ENCODE measurements at places on chromosomes 12 and 14.

GRCh38 chr14:61493239-61493638, 171.9 kb downstream of the PRKCH start:
- DNase-seq, result peak; percentile 54

DNA sequence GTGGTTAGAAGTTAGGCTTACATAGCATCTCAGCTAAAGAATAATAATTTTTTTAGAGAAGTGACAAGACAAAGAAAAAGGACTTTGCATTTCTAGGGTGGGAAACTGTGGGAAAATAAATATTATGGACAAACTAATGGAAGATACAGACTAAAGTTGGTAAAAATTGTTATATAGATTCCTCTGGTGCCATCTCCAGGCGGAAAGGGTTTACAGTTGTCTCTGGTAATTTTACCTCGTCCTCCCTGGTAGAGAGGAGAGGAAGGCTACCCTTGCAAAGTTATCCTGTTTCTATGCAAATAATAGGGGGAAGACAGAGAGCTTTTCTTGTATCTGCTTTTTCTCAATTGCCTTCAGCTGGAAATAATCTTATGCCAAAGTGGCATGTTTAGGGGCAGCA, 5.2 kb downstream of the OR11G2 start:
- no peak for DNase-seq

DNA sequence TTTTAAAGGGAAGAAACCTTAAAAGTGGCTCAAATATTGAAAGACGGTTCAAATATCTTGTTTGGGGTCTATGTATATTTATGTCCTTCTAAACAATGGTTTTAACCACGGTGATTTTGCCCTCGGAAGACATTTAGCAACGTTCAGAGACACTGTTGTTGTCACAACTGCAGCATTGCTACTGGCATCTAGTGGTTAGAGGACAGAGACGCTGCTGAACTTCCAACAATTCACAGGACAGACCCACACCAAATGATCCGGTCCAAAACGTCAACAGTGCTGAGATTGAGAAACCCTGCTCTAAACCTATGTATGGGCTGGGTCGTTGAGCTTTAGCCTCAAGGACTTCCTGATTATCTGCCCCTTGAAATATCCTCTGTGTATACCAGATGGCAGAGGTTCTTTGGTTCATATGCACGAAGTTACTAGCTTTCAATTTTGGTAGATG, 1.7 kb downstream of the ANGEL1 start:
- DNase-seq, result no peak

- no peak for DNase-seq
Observed at GRCh38 chr14:64298773-64299172, 4.6 kb upstream of the ESR2 start.

DNA sequence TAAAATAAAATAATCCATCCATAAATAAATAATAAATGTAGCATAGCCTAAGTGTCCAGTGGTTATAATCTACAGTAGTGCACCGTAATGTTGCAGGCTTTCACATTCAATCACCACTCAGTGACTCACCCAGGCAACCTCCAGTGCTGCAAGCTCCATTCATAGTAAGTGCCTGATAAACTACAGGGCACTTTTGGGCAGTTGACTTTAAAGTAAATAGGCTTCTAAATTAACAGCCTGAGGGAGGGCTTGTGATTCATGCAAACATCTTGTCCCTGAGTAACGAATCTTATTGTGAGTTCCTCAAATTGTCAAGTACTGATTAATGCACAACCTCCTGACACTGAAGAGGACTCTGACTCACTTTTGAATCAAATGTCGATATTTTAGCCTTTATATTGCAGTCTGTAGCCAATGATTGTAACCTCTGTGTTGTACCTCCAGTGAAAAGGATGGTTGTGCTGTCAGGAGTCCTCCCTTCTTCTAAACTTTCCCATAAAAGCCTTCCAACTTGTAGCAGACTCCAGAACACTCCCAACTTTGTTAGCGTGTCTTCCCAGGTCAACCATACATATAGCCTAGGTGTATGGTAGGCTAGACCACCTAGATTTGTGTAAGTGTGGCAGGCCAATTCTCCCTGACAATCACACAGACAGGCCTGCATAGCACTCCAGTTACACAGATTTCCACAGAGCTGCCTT, 55.0 kb upstream of the BICD1 start:
- peak; percentile 59 for DNase-seq

GRCh38 chr14:101628471-101628966, 67.2 kb downstream of the DIO3 start:
- peak; percentile 19 for DNase-seq

DNA sequence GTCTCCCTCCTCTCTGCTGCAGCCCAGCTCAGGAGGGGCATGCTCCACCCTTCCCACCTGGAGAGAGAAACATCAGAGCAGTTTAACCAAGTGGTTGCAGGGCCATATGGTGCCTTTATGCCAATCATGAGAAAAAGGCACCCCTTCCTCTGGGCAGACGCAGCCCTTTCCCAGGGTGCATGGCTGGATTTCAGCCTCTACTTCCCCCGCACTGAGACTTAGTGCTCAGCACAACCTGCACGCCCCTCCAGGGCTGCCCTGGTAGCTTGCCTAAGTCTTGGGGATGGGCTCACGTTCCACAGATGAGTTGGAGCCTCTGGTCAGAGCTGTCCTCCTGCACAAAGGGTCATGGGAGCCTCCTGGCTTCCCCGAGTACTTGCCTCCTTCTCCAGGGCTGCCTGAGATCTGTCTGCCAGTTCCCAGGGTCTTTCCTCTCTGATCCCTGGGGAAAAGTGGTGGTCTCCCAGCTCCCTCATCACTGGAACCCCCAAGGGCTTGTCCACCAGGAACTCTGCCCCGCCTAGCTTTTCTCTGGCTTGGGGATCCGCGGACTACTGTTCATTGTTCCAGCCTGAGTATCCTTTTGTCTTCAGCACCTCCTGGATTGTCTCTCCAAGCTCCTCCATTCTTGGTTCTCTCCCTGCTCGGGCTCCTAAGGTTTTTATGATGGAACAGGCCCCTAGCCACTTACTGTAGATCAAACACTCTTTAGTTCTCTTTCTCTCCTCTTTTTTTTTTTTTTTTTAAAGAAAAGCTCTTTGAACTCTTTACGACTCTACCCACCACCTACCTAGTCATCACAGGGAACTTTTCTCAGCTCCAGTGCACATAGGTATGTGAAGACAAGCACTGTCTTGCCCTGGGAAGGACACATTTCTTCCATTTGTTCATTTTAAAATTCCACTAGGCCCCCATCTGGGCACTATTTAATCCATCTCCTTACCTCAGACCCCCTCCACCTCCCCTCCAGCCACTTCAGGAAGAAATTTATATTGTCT, 6.1 kb upstream of the KRT74 start:
- no peak for DNase-seq

DNA sequence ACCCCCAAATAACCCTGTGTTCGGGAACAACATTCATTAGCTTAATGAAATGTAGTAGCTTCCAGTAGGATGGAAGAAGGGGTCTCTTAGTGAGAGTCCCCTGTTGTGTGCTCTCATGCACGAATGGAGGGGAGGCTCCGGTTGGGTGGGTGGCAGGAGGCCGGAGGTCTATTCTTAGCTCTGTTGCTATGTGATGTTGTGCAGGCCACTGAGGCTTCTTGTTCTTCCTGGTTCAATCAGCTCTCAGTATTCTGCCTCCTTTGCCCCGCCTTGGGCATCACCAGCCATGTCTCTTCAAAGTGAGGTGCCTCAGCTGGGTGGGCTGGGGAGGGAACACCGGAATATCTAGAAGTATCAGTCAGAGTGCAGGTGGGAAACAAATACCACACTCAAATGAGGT, 50.8 kb downstream of the KCNA1 start:
- DNase-seq, result no peak

DNA sequence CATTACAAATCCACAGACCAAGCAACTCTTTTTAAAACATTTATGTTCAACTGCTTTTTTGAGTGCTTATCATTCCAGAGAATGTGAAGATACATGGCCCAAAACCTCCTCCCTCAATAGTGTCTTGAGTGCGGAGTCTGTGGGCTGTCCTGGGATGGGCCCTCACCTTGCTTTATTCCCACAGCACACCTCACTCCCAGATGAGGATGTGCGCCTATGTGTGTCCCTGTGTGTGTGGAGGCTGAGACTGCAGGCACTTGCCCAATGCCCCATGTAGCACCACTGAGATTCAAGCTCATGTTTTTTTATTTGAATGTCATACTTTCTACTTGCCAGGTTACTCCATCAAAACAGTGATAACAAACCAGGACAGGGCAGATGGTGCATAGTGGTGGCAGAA, 291.7 kb downstream of the CACNA1C start:
- no peak for DNase-seq

DNA sequence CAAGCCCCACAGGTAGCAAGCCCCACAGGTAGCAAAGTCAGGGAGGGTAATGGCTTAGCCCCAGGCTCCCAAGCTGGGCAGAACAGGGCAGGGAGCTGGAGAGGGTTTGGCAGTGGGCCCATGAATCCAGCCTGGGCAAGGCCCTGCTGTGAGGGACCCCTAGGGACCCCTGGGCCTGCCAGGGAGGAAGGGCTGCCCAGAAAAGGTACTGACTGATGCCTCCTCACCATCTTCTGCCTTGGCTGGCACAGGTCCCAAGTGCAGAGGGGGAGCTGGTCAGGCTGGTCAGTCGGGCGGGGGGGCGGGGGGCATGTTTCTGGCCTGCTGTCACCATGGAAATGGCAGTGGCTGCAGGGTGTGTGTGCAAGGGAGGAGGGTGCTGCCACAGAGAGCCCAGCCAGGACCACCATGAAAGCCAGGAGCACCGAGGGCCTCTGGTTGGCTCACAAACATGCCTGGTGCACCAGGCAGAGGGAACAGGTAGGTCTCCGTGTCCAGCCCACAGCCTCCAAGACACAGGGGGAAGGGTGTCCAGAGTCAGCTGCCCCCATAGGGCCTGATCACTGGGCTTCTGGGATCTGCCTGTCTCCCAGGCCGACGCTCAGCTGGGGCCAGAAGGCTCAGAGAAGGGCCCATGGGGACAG, 1.5 kb upstream of the CRIP2 start:
- DNase-seq, result no peak

- no peak for DNase-seq
Observed at GRCh38 chr14:29217813-29218450, 451.3 kb downstream of the FOXG1 start.

- no peak for DNase-seq
Observed at GRCh38 chr14:103122947-103123633, at the start of gene TNFAIP2. Gene TNFAIP2 (plus strand): TSS chr14:103123461. CDS start chr14:103126458, 2,997 bp downstream.

- no peak for DNase-seq
Observed at GRCh38 chr14:50792634-50793068, 38.3 kb downstream of the NIN start.

GRCh38 chr12:40473962-40474361, 218.3 kb upstream of the CNTN1 start:
- no peak for DNase-seq

DNA sequence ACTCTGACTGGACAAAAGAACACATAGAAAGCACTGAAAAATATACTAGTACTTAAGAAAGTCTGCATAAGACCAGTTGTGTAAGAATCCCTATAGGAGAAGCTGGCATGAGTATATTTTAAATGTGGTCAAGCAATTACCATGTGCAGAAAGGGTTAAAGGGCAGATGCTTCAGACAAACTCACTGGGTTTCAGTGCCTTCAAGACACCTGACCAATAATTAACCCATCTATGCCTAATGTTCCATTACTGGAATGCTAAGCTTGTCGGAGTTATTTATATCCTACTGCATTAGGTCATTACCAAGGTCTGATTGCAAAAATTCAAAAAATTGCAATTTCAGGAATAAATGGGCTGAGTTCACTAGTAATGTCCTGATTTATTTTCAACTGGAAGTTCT, 41.3 kb downstream of the HNRNPC start:
- no peak for DNase-seq

DNA sequence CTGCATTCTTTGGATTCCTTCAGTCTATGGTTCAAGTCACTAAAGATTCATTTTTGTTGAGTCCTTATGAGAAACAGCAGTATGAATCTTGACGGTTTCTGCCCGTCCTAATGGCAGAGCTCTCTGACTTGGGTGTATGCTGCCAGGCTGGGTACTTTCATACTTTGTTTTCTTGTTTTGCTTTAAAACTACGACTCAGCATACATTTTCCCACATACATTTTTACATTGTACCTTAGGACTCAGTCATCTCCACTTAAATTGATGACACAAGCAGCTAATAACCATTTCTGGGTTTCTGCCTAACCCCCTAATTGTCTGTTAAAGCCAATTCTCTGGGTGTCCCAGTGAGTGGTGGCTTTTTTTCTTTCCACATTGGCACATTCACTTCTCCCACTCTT, 4.8 kb upstream of the DDX55 start:
- no peak for DNase-seq

GRCh38 chr14:25518364-25518763, 468.4 kb upstream of the STXBP6 start:
- no peak for DNase-seq

- no peak for DNase-seq
Observed at GRCh38 chr12:67471810-67472209, 176.7 kb upstream of the DYRK2 start.
